ENCODE measurements at places on chromosomes 7 and 10.

DNA sequence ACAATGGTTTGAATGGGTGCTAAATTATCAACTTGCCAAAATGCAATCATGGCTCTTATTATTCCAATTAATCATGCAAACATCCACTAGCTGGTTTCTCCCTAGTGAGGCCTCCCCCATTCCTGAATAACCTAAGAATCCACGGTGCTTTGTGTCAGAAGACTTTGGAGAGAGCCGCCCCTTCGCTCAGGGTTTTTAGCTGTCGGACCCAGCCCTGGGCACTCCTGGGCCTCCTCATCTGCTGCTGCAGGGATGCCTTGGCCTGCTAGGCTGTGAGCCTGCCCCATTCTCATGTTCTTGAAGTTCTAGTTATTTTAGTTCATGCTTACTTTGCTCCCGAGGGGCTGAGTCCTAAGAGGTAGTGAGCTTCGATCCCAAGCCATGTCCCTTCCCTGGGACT lies 34.1 kb upstream of the SFRP5 start:
- no peak for DNase-seq

DNA sequence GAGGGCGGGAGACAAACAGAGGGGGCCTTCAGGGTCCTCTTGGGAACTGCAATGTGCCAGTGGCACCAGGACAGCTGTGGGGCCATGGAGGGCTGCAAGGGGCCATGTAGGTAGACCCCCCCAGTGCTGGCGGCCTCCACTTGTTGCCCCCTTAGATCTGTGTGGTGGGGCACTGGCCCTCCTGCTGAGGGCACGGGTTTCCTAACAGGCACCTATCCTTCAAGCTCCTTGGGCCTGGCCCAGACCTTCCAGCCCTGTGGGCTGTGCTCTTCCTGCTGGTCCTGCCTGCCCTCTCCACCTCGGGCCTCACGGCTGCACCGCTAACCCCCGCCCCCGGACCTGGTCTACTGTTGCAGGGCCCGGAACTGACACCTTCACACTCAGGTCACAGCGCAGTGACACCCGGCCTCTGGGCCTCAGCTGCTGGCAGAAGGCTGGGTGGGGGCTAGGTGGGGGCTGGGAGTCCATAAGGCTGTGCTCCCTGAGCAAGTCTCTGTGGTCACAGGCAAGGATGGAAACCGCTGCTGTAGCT lies 12.6 kb downstream of the RASGEF1A start:
- DNase-seq = no peak

GRCh38 chr7:118863966-118864365 lies 639.5 kb downstream of the ANKRD7 start:
- DNase-seq = no peak

- DNase-seq = no peak
These were observed 135.9 kb downstream of the HIBADH start for GRCh38 chr7:27526611-27527347.

DNA sequence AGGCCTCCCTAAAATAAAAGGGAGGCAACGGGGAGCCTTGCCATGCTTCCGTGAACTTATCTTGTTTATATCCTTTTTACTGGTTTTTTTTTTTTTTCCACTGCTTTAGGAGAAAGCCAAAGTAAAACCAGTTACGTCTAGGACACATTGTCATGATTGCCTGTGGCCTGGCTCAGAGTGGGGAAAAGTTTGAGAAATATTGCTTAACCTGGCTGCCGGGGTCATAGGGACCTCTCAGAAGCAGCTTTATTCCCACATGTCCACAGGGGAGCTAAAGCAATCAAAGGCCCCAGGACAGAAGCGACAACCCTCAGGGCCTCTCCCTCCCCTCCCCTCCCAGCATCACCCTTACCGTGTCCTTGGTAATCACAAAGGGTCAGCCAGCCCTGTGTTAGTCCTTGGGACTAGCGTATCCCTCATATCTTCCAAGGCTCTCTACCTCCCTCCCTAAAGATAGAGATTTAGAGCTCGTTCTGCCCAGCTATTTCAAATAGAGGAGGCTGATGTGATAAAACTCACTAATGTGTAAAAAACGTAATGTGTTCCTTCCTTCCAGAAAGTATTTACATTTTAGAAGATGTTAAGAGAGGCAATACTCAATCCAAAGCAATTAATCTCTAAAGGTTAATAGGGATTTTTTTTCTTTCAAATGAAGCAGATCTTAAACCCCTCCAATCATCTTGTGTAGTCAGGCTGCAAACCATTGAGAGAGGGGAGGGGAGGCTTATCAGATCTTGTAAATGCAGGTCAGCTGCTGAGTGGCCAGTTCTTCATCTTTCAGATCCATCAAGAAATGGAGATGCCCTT lies 64.8 kb upstream of the PRKAR2B start:
- no peak for DNase-seq

DNA sequence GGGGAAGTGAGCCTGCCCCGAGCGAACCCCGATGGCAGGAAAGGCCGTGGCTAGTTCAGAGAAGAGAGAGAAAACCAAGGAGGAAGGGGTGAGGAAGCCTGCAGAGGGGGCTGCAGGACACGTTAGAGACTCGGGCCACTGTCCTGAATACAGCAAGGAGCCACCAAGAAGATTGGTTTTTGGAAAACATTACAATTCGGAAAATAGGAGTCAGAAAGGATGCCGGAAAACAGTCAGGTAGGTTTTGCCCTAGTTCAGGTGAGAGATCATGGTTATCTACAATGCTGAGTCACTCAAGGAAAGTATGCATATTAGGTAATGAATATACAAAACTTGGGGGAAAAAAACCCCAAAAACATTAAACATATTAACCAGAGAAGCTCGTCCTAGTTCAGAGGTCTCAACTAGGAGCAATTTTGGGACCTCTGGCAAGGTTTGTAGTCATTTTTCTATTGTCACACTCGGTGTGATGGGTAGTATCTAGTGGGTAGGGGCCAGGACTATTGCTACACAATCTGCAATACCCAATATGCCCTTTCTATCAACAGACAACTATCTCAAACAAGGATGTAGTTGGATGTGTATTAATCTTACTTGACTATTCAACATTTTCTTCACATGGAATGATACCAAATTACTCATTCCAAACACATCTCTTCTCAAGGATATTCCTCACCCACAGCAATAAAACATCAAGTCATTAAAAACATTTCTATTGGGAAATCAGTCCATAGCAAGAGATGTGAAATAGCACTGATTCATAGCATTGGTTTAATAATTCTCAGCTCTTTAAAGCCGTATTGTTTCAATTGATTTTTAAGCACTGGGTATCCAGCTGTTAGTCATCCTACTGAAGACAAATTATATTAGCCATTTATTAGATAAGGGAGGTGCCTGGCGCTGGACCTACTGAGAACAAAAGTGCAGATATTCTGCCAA lies 74.4 kb upstream of the RSU1 start:
- DNase-seq = peak; percentile 25

DNA sequence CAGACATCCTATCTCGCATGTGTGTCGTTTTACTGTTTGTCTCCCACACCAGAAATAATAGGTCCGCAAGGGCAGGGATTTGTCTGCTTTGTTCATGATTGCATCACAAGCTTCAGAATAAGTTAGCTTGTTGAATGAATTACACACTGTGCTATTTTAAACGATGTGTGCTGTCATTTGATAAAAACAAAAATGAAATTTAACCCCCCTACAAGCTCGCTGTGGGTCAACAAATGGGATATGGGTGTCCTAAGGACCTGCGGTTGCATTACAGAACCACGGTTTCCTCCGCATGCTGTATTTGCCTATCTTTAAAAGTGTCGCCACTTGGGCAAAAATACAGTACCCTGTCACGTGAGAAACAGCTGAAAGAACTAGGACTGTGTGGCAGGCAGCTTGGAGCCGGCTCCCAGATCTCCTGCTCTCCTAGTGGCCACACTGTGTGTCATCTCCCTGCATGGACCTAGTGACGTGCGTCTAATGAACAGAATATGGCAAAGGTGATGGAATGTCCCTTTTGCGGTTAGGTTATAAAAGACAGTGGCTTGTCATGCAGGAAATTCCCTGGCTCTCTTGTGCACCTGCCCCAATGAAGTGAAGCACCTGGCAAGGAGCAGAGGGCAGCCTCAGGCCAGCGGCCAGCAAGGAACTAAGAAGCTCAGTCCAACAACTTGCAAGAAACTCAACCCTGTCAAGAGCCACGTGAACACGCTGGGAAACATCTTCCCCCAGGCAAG lies 32.9 kb upstream of the CRYGN start:
- no peak for DNase-seq

GRCh38 chr7:50562136-50562535 lies 3.1 kb downstream of the DDC start:
- DNase-seq = no peak

GRCh38 chr10:122911889-122912484 lies 1.6 kb downstream of the FAM24A start:
- peak; percentile 66 for DNase-seq

- DNase-seq = no peak
These were observed 68.4 kb downstream of the CACNA2D1 start for GRCh38 chr7:82375129-82375528.

GRCh38 chr7:794671-795329 lies 37.5 kb upstream of the SUN1 start:
- DNase-seq = no peak

DNA sequence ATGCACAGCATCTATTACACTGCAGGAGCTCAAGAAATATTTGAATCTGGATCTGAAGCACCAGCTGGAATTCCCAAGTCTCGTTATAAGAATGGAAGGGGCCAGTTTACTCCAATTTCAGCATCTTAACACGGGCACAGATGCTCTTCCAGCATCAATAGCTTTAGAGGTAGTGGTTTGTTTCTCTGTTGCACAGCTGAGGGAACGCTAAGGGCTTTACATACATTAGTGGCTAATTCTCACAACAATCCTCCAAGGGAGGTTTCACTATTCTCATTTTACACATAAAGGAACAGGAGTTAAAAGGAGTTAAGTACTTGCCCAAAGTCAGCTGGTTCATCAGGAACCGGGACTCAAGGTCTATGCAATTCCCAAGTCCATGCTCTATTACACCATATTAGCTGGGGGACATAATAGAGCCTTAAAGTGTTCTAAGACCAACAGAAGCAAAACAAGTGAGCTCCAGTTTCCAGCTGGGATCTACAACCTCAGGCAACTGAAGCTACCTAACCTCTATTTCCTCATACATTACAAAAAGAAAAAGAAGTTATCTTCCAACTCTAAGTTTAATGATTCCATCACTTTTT lies 9.9 kb downstream of the XPNPEP1 start:
- no peak for DNase-seq

DNA sequence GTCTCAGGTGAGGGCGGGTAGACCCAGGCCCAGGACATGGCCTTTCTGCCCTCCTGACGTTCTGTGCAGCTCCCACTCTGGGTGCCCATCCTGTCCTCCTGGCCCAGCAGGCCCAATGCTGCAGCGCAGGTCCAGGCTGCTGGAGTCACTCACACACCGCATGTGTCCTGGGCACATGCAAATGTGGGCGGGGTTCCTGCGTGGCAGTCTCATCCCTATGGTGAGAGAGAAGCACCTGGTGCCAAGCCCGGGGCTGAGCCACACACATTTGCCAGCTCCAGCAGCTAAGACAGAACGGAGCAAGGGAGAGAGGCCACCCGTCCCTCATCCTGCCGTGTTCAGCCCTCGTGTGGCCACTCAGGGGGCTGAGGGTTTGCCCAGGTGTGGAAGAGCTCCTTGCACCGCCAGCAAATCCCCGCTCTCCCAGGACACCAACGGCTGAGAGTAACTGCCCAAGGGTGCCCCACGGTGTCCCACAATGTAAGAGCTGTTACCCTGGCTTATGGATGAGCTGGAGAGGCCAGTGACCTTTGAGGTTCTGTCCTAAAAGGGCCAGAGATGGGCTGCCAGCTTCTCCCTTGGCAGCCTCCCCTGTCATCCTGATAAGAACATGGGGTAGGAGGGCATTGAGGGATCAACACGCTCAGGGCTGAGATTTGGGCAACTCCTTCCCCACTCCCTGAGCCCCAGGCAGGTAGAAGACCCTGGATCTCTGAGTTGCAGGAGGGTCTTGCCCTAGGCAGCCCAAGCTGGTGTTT lies 4.4 kb downstream of the FUOM start:
- no peak for DNase-seq

GRCh38 chr7:66961096-66961495 lies 34.3 kb downstream of the SBDS start:
- DNase-seq = no peak
